AG09319 (cell line): ENCODE measurements at places on chromosomes 3 and 15.
A peak's percentile ranks its signal among the peaks of the same experiment; 100 is the strongest.

DNA sequence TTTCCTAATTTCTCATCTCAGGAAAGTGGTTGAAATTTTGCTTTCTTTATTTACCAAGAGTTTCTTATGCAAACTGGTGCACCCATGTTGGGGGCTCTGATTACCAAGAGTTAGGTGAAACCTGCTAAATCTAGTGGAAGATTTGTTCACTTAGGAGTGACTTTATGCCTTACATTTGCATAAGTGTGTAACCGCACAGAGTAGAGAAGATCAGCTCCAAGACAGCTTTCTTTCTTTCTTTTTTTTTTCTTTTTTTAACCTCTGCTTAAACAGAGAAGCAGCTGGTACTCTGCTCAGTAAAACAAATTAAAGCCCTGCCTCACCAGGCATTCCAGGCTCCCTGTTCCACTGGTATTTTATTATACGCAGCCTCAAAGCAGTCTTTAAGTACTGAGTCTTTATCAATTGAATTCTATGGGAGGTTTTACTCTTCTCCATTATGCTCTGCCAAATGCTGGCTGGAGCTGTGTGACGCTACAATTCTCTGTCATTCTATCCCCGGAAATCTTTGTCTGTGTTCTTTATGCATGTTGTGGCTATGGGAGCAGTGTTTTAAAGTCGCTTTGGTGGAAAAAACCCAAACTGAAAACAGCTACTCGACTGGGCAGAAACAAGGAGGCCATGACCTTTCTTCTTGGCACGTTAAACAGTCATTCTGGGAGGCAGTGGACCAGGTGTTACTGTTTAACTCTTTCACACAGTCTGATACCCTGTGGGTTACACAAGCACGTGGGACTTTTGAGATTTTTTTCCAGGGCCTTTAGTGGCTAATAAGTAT lies 55.2 kb upstream of the GBE1 start:
- peak; percentile 70 for DNase-seq

DNA sequence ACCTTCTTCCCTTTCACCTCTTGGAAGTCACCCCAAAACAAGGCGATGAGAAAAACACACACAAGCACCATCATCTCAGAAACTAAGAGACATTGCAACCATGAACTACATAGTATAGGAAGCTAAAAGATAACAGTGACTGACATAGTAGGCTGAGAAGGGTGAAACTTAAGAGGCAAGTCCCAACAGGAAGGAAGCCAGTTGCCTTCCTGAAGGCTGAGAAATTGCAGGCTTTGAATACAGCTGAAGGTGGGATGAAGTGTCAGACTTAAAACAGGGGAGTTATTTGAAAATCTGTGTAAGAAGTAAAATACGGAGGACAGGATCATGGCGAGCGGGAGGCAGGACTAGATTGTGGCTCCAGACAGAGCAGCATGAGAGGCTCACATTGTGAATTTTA lies 27.8 kb downstream of the SLC27A2 start:
- no peak for DNase-seq

DNA sequence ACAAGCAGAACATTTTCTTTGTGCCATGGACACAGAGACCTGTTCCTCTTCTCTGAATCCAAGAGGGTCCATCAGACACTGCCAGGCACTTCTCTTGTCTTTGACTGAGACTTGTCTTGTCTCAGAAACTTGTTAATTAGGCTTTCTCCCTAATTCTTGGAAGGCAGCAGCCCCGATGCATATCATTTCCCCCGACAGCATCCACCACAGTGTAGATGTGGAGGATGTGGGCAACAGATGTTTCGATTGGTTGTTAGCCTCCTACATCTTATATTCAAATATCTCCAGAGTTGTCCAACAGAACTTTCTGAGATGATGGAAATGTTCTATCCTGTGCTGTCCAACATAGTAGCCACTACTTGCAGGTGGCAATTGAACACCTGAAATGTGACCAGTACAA lies 15.5 kb downstream of the GASK1A start:
- DNase-seq, result no peak

DNA sequence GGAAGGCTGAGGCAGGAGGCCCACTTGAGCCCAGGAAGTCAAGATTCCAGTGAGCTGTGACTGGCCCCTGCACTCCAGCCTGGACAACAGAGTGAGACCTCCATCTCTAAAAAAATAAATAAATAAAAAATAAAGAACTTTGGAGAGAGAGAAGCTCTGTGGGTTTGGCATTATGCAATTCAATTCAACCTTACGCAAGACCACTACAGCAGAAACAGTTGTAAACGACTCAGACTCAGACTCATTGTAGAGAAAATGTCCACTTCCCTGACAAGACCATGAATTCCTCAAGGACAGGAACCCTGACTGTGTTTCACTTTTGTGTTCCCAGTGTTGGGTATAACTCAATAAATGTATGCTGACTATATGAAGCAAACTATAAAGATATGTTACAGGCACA lies 90.3 kb upstream of the C3orf80 start:
- DNase-seq, result peak; percentile 59

GRCh38 chr3:41115069-41115468 lies 84.2 kb upstream of the CTNNB1 start:
- DNase-seq, result no peak

GRCh38 chr3:42655980-42656679 lies 2.6 kb downstream of the ZBTB47 start:
- DNase-seq, result no peak

GRCh38 chr3:20673866-20674265 lies 487.9 kb upstream of the SGO1 start:
- DNase-seq, result no peak

DNA sequence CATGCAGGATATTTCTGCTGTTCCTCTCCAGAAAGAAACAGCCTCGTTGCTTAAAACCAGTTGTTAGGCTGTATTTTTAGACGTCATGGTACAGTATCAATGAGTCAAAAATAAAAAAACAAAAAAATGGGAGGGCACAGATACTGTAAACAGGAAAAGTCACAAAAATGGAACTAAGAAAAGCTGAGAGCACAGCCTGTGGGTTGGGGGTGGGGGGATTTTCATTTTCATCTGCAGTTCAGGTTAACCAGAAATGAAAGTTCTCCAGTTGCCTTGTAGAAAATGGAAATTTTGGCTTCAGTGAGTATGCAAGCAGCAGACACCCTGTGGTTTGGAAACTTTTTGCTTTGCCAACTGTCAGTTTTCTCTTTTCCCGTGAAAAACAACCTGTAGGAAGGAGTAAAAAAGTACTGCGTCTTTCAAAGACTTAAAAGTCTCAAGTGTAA lies 59.0 kb downstream of the FRMD4B start:
- no peak for DNase-seq

- DNase-seq, result no peak
These were observed 38.8 kb downstream of the TNK2 start for GRCh38 chr3:195869413-195870001.

DNA sequence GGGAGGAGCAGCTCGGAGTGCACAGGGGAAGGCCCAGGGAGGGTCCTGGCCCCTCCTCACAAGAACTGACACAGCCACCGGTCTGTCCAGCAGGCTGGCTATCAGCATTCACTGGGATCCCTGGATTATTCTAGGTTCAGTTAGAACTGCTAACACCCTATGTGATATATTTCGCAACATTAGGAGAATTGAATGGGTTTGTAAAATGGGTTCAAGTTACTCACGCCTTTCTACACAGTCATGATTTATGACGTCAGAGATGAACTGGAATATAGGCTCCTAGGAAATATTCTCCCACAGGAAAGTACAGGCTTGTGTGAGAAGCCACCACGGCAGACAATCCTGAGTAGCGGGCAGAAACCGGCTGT lies 969 bp upstream of the BSN start:
- no peak for DNase-seq

DNA sequence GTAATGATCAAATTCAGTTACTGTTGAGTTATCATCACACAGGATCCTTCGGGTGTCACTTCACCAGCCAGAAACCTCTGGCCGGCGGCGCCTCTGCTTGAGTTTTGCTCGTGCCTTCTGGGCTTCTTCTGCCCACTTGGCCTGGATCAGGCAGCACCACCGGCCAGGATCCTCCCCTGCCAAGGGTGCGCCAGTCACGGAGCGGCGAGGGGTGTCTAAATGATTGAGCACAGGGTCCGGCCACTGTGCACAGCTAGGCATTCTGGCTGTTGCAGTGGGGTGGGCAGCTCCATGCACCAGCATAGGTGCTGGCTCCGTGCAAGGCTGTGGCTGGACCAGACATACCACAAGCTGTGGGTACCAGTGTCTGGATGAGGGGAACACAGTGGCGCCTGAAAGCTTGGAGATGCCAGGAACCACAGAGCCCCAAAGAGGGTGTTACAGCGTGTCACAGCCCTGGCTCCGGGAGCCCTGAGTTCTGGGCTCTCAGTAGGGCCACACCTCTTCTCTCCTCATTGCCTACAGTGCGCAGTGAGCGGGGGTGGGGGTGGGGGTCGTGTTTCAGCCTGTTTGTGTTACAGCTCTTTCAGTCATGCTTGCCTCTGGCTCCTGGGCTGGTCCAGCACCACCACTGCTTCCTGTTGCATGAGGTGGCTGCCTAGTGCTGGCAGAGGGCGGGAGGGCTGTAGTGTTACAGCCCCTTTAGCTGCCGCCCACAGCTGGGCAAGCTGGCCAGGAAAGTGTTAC lies 169.4 kb downstream of the FNDC3B start:
- DNase-seq, result no peak

DNA sequence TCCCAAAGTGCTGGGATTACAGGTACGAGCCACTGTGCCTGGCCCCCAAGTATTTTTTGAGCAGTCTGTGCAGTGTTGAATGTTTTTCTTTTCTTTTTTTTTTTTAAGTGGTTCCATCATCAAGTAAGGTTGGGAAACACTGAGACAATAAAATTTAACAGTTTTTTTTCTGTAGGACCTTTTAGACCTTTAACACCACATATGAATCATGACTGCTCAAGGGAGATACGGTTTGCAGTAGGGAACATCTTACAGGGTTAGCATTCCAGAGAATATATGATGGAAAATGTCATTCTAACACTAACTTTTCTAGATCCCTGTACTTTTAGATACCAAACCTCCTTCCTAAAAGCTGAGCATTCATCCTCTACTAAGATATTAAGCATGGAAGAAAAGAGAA lies 41.7 kb downstream of the SNX4 start:
- DNase-seq, result no peak

- DNase-seq, result no peak
These were observed 9.3 kb downstream of the LOXL1 start for GRCh38 chr15:73935547-73935946.

DNA sequence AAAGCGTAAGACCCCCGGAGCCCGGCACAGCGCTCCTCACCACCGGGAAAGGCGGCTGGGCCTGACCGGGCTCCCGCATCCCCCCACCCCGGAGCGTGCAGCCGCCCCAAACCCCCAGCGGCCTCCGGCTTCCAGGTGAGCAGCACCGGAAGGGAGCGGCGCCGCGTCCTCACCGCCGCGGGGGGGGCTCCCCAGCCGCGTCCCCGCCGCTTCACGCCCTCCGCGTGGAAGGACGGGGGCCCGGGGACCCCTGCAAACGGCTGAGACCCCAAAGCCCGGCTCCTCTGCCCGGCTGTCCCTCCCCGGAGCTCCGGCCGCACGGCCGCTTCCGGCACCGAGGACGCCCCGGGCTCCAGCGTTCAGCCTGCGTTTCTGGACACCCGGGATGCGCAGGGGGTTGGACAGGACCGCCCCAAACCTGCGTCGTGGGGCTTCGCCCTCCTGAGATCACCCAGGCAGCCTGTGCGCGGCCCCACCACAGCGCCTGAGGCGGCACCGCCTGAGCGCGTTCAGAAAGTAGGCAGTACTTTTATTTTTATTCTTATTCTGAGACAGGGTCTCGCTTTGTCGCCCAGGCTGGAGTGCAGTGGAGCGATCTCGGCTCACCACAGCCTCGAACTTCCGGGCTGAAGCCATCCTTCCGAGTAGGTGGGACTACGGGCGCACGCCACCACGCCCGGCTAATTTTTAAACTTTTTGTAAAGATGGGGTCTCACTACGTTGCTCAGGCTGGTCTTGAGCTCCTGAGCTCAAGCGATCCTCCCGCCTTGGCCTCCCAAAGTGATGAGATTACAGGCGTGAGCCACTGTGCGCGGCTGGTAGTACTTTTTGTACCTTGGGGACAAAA lies 51.6 kb upstream of the BLM start:
- DNase-seq, result peak; percentile 20

DNA sequence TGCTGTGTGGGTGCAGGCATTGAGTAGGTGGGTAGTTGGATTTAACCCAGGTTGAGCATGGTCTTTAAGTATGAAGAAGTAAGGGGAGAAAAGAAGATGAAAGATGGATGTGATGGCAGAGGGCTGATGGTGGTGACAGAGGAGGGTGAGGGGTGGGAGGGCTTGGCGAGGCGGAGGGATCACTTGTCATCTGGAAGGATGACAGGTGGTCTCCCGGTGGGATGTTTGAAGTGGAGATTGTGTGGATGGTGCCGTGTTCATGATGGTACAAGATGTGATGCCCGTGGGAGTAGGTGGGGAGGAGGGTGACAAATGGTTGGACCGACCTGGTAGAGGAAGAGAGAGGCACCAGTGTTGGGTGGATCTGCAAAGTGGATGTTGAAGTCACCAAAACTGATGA lies 208.8 kb downstream of the RPLP1 start:
- no peak for DNase-seq

GRCh38 chr3:127625821-127626220 lies 3.2 kb upstream of the PODXL2 start:
- no peak for DNase-seq

GRCh38 chr3:141050576-141051442 lies at the start of gene SPSB4:
Gene SPSB4, plus strand, starts transcription at chr3:141051347. Its CDS starts 14,758 bp downstream, at chr3:141066105.
- no peak for DNase-seq

GRCh38 chr3:184717399-184717983 lies 5.6 kb upstream of the MAGEF1 start:
- DNase-seq, result no peak

DNA sequence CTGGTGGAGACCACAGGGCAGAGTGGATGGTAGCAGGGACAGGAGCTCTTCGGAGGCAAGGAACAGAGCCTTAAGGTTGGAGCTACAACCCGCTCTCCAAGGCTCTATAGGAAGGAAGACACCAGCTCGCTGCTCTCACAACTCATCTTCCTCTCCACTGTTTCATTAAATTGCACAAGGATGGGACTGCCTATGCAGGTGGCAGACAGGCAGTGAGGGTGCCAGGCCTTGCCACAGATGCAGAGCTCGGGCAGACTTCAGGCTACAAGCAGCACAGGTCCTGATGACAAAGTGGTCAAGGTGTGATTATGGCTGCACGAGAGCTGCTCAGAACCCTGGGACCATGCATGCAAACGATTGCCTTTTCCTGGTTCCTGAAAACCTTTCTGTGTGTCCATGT lies 144.6 kb downstream of the FOXP1 start:
- DNase-seq, result no peak

- no peak for DNase-seq
These were observed 359.1 kb upstream of the IL12A start for GRCh38 chr3:159629329-159630084.

DNA sequence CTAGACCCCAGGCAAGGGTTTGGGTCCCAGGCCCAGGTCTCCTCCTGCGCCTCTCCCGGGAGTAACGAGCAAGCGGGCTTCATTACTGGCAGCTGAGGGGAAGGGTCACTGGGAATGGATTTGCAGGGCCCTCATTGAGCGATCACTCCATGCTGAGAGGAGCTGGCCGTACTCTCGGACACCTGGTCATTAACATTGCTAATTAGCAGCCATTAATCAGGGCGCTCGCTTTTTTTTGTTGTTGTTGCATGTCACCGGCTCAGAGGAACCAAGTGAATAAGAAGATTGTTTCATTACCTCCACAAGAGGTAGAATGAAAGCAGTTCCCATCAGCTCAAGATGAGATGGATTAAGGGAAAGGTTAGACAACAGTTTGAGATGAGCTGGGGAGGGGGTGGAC lies 293.0 kb upstream of the ATP11B start:
- no peak for DNase-seq

- DNase-seq, result no peak
These were observed 84.9 kb downstream of the EEFSEC start for GRCh38 chr3:128238184-128238489.
